Tongue (tissue), 3 donors: ENCODE measurements at places on chromosomes 2 and 18. TPM values are rescaled to one million over a fixed set of nuclear protein-coding genes. Genes with fewer than 3 reads are reported as not detected.

The ALPG gene
- total RNA-seq = not detected

The HRH4 gene
- total RNA-seq = 0.21 TPM

The VIT gene
- total RNA-seq = 23.1 TPM

The SULT1C4 gene
- total RNA-seq = 34.4 TPM

The ANO7 gene
- total RNA-seq = 0.10 TPM

The COBLL1 gene
- total RNA-seq = 27.1 TPM

The ACKR3 gene
- total RNA-seq = 12.2 TPM
